PC-9 (cell line): ENCODE measurements at places on chromosomes 11 and 22. TPM values are rescaled to one million over a fixed set of nuclear protein-coding genes. Genes with fewer than 3 reads are reported as not detected.

DNA sequence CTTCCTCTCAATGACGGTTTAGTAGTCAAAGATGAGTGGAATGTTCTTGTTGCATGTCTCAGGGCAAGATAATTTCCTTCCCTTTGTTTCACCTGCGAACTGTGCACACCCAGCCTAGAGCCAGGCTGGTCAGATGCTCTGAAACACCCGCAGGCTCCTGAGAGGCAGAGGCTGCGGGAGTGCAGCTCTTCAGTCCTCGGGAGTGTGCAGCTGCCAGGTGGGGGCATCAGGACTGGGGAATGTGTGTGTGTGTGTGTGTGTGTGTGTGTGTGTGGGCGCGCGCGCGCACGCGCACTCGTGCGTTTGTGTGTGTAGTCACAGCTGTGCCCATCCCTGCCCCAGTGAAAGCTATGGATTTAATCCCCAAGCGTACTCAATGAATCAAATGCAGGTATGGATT, 136.2 kb upstream of the NTM start:
- peaks cover 84% of the 10 kb centered on the region for H3K27me3 ChIP-seq
- no peak overlapping the region for H3K4me3 ChIP-seq
- H3K27ac ChIP-seq = no peak overlapping the region
- no peaks in the 10 kb centered on the region for H3K36me3 ChIP-seq

DNA sequence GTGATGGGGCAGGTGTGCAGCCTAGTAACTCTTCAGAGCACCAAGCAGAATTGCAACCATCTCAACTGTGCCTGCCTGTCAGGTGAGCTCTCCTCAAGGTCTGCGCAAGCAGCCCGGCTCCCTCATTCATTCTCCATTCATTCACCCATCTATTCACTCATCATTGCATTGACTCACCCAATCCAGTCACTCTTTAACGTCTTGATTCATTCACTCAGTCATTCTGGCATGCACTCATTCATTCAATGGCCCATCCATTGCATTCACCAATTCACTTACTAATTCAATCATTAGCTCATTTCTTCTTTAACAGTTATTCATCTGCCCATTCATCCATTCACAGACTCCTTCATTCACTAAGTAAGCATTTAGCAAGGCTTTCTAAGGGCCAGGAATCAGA, 111.8 kb downstream of the PDE2A start:
- H3K27ac ChIP-seq = no peak overlapping the region
- no peaks in the 10 kb centered on the region for H3K27me3 ChIP-seq
- no peak overlapping the region for H3K4me3 ChIP-seq
- no peaks in the 10 kb centered on the region for H3K36me3 ChIP-seq

DNA sequence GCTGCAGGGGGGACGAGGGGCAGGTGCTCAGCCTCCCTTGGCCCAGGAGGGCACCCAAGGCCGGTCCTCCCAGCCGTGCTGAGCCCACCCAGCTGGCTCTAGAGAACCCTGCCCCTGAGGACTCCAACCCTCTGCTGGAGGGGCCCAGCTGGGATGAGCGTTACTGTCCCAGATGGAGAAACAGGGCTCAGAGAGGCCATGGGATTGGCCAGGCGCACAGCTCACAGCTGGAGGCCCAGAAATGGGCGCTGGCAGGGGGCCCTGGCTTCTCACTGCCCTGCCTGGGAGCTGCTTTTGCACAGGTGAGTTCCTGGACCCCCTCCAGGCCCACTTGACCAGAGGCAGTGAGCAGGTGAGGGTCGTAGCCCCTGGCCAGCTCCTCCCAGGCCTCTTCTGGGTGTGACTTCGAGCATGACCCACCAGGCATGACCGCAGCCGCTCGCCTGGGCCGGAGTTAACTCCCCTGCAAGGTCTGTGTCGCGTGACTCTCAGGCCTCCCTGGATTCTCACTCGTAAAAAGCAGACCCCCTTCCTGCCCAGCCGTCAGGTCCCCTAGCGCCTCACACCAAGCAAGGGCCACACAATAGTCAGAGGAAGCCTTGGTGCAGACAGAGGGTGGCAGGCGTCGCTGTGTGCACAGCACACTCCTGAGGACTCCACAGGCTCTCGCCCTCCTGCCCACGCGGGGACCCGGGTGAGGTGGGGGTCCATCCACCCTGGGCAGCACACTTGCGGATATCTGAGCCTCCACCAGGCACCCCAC, 19.7 kb upstream of the IL17REL start:
- no peaks in the 10 kb centered on the region for H3K36me3 ChIP-seq
- H3K27me3 ChIP-seq = peaks cover 69% of the 10 kb centered on the region
- H3K4me3 ChIP-seq = no peak overlapping the region
- H3K4me1 ChIP-seq = peaks cover 10% of the 10 kb centered on the region

DNA sequence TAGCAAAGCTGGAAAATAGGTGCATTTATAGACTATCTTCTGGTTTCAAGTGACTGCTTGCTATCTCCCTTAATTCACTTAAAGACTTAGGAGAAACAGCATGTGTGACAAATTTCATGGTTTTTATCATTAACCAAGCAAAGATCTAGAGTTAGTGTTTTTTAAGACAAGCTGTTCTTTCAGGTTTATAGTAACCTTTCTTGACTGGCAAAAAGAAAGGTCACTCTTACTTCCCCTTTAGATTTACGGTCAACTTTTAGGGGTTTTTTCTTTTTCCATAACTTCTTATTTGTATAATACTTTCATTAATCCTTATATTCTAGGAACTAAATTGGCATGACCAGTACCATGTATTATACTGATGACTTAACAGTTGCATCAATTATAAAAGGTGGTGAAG, 46.6 kb downstream of the KDM2A start:
- H3K27ac ChIP-seq = peak overlapping the region; percentile 31; the same call in 1 of the 2 replicates
- H3K27me3 ChIP-seq = no peaks in the 10 kb centered on the region
- DNase-seq = no peak
- peaks cover 6% of the 10 kb centered on the region; the same call in 1 of the 2 replicates for H3K36me3 ChIP-seq
- H3K4me1 ChIP-seq = peaks cover 43% of the 10 kb centered on the region
- no peak overlapping the region for H3K4me3 ChIP-seq

GRCh38 chr11:69479591-69480271, 1.7 kb upstream of the LINC01488 start:
- peaks cover 14% of the 10 kb centered on the region for H3K4me1 ChIP-seq
- H3K4me3 ChIP-seq = no peak overlapping the region
- H3K36me3 ChIP-seq = no peaks in the 10 kb centered on the region
- H3K27me3 ChIP-seq = peaks cover 7% of the 10 kb centered on the region; the same call in 1 of the 2 replicates
- no peak overlapping the region for H3K27ac ChIP-seq
- peak; percentile 75 for DNase-seq

GRCh38 chr11:128898580-128899344, 7.6 kb downstream of the KCNJ5 start:
- H3K4me1 ChIP-seq = no peaks in the 10 kb centered on the region
- H3K27ac ChIP-seq = no peak overlapping the region
- no peaks in the 10 kb centered on the region for H3K36me3 ChIP-seq
- no peaks in the 10 kb centered on the region for H3K27me3 ChIP-seq
- peak; percentile 53 for DNase-seq

DNA sequence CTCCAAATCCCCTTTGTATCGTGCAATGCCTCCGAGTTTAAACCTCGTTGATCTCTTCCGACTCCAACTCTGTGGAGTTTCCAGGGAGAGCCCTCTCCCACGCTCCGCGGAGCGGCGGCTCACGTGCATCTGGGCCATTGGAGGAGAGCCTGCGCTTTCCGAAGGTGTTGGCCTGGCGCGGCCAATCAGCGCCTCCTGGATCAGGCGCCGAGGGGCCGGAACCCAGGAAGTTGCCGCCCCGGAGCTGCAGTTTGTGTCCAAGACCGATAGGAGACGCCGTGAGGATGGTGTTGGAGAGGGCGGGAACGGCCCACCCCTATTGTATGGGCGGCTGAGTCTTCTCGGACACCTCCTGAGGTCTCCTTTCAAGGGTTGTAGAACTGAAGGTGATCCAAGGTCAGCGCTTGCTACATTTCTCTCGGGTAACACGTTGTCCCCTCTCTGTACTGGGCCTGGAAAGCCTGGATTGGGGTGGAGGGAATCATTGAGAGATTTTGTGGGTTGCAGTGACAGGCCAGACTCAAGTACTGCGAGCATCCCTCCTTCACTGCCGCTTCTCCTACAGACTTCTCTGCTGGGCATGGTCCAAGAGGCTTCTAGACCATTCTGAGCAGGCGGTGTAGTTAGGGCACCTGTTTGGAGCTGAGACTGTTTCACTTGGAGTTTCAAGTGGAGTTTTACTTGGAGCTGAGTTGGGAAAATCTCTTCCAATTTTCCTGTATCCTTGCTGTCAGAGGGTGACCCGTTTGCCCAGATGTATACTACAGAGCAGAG, 1.7 kb downstream of the ADAMTS15 start:
- no peaks in the 10 kb centered on the region for H3K27me3 ChIP-seq
- H3K4me3 ChIP-seq = peak overlapping the region; percentile 74; the same call in 1 of the 2 replicates
- H3K27ac ChIP-seq = peak overlapping the region; percentile 48; the same call in 1 of the 2 replicates
- no peaks in the 10 kb centered on the region for H3K36me3 ChIP-seq

GRCh38 chr11:65373839-65374580, 8.4 kb downstream of the SLC25A45 start:
- no peaks in the 10 kb centered on the region for H3K27me3 ChIP-seq
- peaks cover 15% of the 10 kb centered on the region for H3K4me1 ChIP-seq

- no peaks in the 10 kb centered on the region for H3K36me3 ChIP-seq
- no peak overlapping the region for H3K4me3 ChIP-seq
- peaks cover 89% of the 10 kb centered on the region for H3K27me3 ChIP-seq
- H3K27ac ChIP-seq = no peak overlapping the region
- no peak for DNase-seq
Measured at GRCh38 chr22:49517667-49518185, 309.9 kb downstream of the BRD1 start.

- peak overlapping the region; percentile 97 for H3K27ac ChIP-seq
- peak; percentile 84 for DNase-seq
- H3K27me3 ChIP-seq = no peaks in the 10 kb centered on the region
Measured at GRCh38 chr11:9601037-9601875, 27.8 kb downstream of the WEE1 start.

DNA sequence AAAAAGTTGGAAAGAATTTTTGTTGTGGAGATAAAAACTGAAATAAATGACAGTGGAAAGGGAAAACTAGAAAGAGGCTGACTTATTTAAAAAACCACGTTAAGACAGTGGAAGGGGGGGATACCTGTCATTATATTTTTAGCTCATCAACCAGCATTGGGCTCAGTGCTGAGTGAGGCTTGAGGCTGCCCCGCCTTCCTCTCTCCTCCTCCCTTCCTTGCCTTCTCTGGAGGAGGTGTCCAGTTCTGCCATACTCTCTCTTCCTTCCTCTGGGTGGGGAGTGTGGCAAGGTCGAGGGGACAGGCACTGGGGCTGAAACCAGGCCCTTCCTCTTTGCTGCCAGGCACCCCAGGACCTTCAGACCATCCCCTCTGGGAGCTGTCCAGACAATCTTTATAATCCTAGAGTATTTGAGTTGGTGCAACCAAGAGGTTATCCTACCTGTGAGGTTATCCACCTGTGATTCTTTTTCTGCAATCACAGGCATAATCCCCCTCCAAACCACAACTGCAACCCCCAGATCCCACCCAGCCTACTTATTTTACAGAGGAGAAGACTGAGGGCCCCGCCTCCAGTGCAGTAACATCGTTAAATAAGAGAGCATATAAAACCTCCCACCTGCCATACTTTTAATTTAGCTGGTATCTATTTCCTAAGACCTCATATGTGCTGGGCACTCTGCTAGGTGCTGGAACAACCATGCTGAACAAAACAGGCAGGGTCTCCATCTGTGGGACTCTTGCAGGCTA, 578.5 kb downstream of the BUD13 start:
- peaks cover 56% of the 10 kb centered on the region for H3K27me3 ChIP-seq
- no peak overlapping the region for H3K27ac ChIP-seq
- no peak for DNase-seq
- no peaks in the 10 kb centered on the region for H3K4me1 ChIP-seq
- H3K36me3 ChIP-seq = no peaks in the 10 kb centered on the region

DNA sequence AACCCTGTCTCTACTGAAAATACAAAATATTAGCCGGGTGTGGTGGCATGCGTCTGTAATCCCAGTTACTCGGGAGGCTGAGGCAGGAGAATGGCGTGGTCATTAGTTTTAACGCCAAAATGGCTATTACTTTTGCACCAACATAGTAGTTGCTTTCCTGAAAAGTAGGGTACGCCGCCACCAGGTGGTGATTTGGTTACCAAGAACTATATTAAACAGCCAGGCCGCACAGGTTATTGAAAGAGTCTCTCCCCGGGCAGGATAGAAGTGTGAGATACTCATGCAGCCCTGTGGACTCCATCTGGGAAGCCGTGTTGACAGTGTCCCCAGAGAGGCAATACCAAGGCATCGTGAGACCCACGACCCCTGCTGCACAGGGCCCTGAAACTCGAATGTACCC, 24.6 kb upstream of the LRRC32 start:
- H3K27me3 ChIP-seq = no peaks in the 10 kb centered on the region
- peaks cover 9% of the 10 kb centered on the region for H3K4me1 ChIP-seq
- H3K4me3 ChIP-seq = no peak overlapping the region

DNA sequence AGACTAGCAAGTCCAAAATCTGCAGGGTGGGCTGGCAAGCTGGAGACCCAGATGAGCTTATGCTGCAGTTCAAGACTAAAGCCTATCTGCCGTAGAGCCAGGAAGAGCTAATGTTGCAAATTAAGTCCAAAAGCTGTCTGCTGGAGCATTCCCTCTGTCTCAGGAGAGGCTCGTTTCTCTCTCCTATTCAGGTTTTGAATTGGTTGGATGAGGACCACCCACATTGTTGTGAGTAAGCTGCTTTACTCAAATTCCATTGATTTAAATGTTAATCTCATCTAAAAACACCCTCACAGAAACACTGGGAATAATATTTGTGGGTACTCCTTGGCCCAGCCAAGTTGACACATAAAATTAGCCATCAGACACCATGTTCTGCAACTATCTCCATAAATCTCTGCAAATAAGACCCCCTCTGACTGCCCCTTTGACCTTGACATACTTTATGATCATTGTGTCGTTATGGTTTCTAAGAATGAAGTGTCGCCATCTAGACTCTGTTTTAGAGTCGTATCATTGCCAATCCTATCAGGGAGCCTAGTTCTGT, 16.8 kb upstream of the CUL5 start:
- no peak overlapping the region for H3K27ac ChIP-seq
- H3K4me1 ChIP-seq = no peaks in the 10 kb centered on the region
- no peak overlapping the region for H3K4me3 ChIP-seq
- H3K27me3 ChIP-seq = no peaks in the 10 kb centered on the region
- DNase-seq = no peak
- no peaks in the 10 kb centered on the region for H3K36me3 ChIP-seq

Gene BRSK2
- total RNA-seq = 2.7 and 2.9 TPM in 2 replicates

Gene HARBI1
- total RNA-seq = 6.6 and 8.0 TPM in 2 replicates

Gene SLC15A3
- 2.7 and 5.5 TPM in 2 replicates for total RNA-seq

Gene GAB4
- not detected in 2 replicates for total RNA-seq

Gene OR52I1
- 0.15 TPM in 1 of 2 replicates, not detected in the other for total RNA-seq
